Transverse colon (tissue), 4 donors: ENCODE measurements at places on chromosomes 16 and 17. TPM values are rescaled to one million over a fixed set of nuclear protein-coding genes. Genes with fewer than 3 reads are reported as not detected.

PYY gene
- total RNA-seq: 52.1 TPM

- peaks cover 46% of the 10 kb centered on the region for H3K4me1 ChIP-seq
- no peaks in the 10 kb centered on the region for H3K27me3 ChIP-seq
- no peaks in the 10 kb centered on the region for H3K36me3 ChIP-seq
Measured at GRCh38 chr17:47884905-47885730, 10.9 kb upstream of the SP2 start.

DNA sequence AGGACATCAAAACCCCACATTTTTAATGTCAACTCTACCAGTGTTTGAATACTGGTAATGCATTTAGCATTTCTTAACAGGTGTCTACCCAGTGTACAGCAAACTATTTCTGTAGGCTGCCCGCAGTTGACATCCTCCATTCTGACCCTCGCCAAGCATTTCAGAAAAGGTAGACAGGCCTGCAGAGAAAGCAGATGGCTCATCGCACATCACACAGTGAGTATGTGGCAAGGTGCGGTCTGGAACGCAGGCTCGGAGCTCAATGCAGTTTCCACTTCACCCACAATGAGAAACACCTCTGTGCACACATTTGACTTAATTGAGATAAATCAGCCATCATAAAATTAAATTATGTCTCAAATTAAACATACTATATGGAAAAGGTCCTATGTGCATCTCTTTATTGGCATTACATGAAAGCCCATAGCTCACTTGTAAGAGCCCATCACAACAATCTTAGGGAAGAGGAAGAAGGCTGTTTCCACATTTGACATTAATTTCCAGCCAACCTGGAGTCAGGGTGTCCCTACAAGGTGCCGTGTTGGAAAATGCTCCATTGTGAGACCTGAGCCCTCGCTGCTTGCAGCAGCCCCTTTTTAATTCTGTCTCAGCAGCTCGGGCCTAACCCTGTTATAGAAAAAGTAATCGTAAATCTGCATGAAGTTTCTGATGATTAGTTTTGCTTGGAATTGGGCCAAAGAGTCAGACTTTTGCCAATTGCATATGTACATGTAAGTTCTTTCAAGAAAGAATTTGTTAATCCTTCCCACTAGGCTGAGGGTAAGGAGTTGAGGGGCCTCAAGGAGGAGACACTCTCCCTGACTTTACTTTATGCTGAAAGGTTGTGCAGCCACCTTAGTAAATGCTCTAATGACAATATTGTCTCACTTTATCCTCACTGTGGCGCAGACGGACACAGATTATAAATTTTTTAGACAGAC, 378.7 kb upstream of the DYNLRB2 start:
- H3K27ac ChIP-seq: no peak overlapping the region
- no peaks in the 10 kb centered on the region for H3K36me3 ChIP-seq
- H3K27me3 ChIP-seq: no peaks in the 10 kb centered on the region
- no peaks in the 10 kb centered on the region for H3K4me1 ChIP-seq

DNA sequence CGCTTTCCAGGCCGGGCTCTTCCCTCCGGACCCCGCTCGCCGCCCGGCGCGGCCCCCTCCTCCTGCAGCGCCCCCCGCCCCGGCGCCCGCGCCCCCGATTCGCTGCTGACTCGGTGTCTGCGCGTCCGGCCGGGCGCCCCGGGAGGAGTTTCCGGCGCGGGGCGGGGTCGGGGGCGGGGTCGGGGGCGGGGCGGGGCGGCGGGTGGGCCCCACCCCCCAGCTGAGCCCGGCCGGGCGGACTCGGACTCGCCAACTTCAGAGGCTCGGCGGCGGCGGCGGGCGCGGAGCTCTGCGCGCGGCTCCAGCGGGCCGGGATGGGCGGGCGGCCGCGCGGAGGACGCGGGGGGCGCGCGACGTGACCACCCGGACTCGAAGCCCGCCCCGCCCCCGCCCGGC, at the start of gene METRNL:
Gene METRNL, plus strand, starts transcription at position 258 of the 396 bp plus-strand sequence. CDS start 207 bp downstream, outside the sequence.
- peak within 1 kb of the TSS; percentile 82 for H3K4me3 ChIP-seq
- H3K4me1 ChIP-seq: peaks cover 45% of the 10 kb centered on the region
- peak within 1 kb of the TSS; percentile 95 for H3K27ac ChIP-seq
- H3K27me3 ChIP-seq: peaks cover 16% of the 10 kb centered on the region
- DNase-seq: peak; percentile 87

DNA sequence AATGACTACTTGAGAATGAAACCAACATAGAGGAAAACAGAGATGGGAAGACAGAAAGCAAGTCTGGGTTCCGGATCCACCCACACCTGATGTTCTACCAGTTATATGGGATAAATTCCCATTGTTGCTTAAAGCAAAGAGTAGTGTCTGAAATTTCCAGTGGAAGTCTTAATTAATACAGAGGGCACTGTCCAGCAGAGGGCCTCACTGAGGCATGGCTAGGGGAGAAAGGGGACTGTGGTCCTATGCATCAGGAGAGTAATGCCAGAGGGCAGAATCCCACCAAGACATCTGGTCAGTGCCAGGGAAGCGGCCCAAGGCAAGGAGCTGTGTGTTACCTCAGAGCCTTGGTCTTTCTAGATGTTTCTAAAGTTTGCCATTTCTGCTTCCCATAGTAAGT, 7.5 kb upstream of the UMOD start:
- peaks cover 3% of the 10 kb centered on the region for H3K27me3 ChIP-seq
- H3K36me3 ChIP-seq: no peaks in the 10 kb centered on the region
- H3K27ac ChIP-seq: no peak overlapping the region
- H3K4me3 ChIP-seq: no peak overlapping the region

DNA sequence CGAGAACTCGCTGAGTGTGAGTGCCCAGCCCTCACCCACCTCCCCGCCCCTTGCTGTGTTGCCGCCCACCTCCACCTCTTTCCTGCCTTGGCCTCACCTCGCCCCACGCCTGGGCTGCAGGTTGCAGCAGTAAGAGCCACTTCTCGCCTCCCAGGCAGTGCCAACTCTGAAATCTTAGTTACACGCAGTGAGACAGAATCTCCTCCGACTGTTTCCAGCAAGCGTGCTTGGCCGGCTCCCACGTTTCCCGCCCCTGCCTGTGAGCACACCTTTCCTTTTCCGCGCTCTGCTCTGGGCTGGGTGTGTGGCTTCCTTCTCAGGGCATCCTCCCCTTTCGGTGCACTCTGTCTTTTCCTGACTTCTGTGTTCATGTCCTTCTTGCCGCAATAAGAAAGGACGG, 5.7 kb downstream of the ENGASE start:
- H3K36me3 ChIP-seq: no peaks in the 10 kb centered on the region
- H3K27me3 ChIP-seq: no peaks in the 10 kb centered on the region
